ENCODE measurements at places on chromosomes 3 and 15. TPM values are rescaled to one million over a fixed set of nuclear protein-coding genes. Genes with fewer than 3 reads are reported as not detected.

The TRH gene
- polyA plus RNA-seq = 0.91 TPM

DNA sequence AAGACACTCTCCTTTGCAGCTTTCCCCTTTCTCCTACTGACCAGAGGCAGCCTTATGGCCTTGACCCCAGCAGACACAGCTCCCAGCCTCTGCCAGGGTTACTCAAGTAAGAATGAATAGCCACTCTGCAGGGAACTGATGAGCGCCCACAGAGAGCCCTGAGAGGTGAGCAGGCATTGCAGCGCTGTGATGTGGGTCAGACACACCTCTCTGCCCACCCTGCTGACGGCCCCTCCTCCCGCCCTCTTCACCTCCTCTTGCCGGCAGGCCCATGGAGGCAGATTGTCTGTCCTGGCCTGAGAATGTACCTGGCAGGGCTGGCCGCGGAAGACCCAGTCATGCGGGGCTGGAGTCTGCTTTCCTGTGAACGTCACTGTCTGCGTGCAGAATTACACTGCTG, 512.6 kb upstream of the PPP2R3A start:
- no peak for DNase-seq

DNA sequence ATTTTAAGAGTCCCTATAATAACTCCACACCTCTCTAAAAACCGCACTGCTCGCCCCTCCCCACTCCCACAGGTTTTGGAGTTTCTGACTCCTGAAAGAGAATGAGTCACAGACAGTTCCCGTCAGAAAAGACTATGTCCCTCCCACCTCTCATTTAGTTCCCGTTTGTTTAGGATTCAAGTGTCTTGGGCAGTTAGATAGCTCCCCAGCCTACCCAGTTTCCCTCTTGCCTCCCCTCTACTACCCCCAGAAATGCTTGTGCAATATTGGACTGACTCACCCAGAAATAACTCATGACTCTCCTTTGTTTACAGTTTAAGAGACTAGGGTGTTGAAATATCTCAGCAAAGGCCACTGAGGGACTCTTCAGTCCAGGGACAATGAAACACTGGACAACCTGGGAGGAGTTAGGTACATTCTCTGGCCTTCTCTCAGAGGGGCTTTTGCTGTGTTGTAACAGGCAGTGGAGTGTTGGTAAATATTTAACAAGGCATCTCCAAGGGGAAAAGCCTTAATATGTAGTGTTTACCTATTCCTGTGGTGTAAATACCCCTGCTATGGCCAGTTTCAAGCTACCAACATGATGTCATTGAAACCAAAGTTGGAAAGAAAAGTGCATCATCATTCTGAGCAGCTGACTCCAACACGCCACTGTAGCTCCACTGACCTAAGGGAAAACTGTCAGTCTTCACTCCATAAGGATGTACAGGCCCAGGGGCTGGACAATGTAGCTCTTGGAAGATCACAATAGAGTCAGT, 96.1 kb upstream of the CHD2 start:
- peak; percentile 99 for DNase-seq

- no peak for DNase-seq
Measured at GRCh38 chr3:106765342-106765741, 611.9 kb upstream of the CCDC54 start.

GRCh38 chr15:100107151-100107550, 234.6 kb downstream of the ADAMTS17 start:
- DNase-seq = no peak

The GPR87 gene
- polyA plus RNA-seq = not detected

GRCh38 chr3:111675846-111676210, 80.7 kb upstream of the ZBED2 start:
- no peak for DNase-seq

GRCh38 chr3:113084777-113085176, 94.0 kb downstream of the GTPBP8 start:
- no peak for DNase-seq

DNA sequence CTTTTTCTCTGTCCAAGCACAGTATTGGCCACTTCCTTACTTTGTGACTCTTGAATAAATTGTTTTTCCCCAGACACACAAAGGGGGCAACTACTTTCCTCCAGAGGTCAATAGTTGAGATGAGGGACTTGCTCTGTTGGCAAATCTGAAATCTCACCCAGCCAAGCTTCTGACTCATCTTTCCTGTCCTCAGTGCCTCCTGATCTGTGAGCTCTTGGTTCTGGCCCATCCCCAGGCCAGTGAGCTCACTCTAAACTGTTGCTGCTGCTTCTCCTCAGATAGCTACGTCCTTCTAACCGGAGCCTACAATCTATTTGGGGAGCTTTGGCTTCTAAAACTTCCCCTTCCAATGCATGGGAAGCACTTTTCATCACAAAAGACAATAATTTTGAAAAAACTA, 50.0 kb upstream of the NMD3 start:
- peak; percentile 8 for DNase-seq

The RAB7A gene
- 261 TPM for polyA plus RNA-seq

The KCNMB2 gene
- not detected for polyA plus RNA-seq

- no peak for DNase-seq
Measured at GRCh38 chr3:63048367-63049326, 173.4 kb upstream of the CADPS start.

- no peak for DNase-seq
Measured at GRCh38 chr15:27989838-27990237, 109.3 kb downstream of the OCA2 start.
